ENCODE measurements at places on chromosomes 4 and X. TPM values are rescaled to one million over a fixed set of nuclear protein-coding genes. Genes with fewer than 3 reads are reported as not detected.

GRCh38 chr4:162912482-162912881, 254.2 kb downstream of the NAF1 start:
- no peak overlapping the region for H3K4me3 ChIP-seq
- H3K27ac ChIP-seq = no peak overlapping the region
- H3K4me1 ChIP-seq = no peaks in the 10 kb centered on the region
- H3K36me3 ChIP-seq = no peaks in the 10 kb centered on the region

DNA sequence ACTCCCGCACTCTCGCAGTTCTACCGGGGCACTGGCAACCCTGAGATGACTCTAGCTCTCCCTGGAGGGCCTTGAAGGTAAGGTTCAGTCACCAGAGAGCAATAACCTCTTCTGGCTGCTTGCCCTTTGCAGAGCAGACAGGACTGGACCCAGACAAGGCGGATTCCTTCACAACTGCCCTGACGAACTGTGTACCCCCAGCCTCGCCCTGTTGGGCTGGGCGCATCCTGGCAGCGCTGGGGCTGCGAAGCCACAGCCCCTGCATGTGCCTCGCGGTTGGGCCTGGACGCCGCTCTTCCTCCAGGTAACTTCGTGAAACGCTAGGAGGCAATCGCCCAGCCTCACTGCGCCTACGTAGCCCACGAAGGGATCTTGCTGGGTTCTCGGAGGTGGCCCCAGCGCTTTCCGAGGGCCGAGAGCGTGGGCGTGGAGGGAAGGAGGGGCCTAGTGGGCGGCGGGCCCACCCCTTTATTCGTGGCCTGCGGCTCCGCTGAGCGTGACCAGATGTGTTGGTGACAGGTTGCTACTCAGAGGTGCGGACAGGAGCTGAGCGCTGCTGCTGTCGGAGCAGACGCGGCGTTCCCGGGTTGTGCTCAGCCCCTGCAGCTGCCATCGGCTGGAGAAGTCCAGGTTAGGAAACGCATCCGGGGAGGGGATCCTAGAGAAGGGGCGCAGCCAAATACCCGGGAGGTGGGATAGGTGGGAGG, 1.9 kb upstream of the MAMLD1 start:
- DNase-seq = peak; percentile 13
- H3K36me3 ChIP-seq = no peaks in the 10 kb centered on the region
- no peak overlapping the region for H3K27ac ChIP-seq
- H3K4me1 ChIP-seq = peaks cover 14% of the 10 kb centered on the region
- no peak overlapping the region for H3K4me3 ChIP-seq

- DNase-seq = peak; percentile 21
- H3K4me1 ChIP-seq = peaks cover 12% of the 10 kb centered on the region
- peaks cover 5% of the 10 kb centered on the region for H3K27me3 ChIP-seq
Measured at GRCh38 chr4:74365761-74366160, 816 bp downstream of the EREG start.

DNA sequence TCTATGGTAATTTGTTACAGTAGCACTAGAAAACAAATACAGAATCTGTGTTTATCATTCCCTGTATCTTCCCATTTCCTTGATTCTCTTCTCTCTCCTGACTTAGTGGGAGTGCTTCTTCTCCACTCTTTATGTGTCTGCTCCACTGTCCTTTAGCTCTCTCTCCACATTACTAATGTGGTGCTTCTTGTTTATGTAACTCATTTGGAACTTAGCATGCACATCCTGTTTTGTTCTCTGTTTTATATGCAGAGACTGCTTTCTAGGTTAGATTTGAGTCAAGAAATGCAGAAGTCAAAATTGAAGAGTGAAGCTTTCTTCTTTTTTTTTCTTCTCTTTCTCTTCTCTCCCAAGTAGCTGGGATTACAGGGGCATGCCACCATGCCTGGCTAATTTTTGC, 25.9 kb downstream of the ADH1A start:
- no peaks in the 10 kb centered on the region for H3K27me3 ChIP-seq
- H3K36me3 ChIP-seq = no peaks in the 10 kb centered on the region
- no peaks in the 10 kb centered on the region for H3K4me1 ChIP-seq
- DNase-seq = no peak

DNA sequence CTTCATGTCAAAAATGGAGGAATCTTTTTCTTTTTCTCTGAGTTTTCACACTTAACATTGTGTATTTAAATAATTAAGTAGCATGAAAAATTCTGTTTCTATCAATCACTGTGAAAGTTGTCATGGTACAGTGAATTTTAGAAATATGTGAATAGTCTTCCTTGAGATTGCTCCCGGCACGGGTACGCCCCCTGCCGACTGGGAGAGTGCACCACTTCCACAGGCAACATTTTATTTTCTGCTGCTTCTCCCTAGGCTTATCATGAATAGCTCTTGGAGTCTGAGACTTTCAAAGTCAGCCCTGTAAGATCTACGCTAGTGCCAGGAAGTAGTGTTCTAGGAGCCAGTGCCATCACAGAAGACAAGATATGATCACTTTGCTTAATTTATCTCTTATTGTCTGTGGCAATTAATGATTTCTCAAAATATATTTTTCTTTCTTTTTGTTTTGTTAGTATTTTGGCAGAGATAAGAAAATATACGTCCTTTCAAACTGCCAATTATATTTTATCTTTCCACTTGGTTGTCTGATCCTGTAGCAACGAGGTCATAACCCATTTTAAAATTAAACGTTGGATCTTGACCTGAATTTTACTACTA, 763.8 kb upstream of the AADAT start:
- H3K36me3 ChIP-seq = no peaks in the 10 kb centered on the region
- no peak overlapping the region for H3K27ac ChIP-seq
- H3K27me3 ChIP-seq = no peaks in the 10 kb centered on the region
- H3K4me3 ChIP-seq = no peak overlapping the region
- H3K4me1 ChIP-seq = no peaks in the 10 kb centered on the region

DNA sequence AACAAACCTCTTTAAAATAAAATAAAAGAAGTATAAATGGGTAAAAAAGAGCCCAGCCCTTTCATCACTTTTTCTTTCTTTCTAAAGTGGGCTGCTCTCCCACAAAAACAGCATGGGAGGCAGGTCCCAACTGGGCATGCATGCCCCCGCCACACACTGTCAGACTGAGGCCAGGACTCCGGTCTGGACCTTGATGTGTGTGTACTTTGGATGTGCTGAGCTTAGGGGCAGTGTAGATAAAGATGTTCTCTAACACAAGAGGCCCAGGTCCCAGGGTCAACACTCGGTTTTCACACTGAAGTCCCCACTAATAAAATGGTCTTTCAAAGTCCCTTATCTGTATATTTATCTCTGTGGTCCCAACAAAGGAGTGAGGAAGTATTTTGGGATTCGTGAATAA, 44.4 kb downstream of the ADGRA3 start:
- H3K4me1 ChIP-seq = peaks cover 27% of the 10 kb centered on the region
- no peak for DNase-seq
- H3K36me3 ChIP-seq = no peaks in the 10 kb centered on the region
- H3K4me3 ChIP-seq = no peak overlapping the region
- H3K27ac ChIP-seq = no peak overlapping the region

DNA sequence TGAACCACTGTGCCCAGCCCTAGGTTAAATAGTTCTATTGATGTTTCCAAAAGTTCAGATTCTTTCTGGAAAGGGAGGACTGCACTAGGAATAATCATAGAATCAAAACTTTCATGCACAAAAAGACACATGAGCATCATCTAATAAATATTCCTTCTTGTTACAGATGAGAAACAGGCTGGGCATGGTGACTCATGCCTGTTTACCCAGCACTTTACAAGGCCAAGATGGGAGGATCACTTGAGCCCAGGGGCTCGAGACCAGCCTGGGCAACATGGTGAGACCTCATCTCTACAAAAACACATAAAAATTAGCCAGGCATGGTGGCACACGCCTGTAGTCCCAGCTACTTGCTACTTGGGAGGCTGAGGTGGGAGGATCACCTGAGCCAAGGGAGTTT, 27.7 kb downstream of the LARP7 start:
- no peaks in the 10 kb centered on the region for H3K27me3 ChIP-seq
- no peak overlapping the region for H3K4me3 ChIP-seq
- DNase-seq = no peak
- no peak overlapping the region for H3K27ac ChIP-seq

DNA sequence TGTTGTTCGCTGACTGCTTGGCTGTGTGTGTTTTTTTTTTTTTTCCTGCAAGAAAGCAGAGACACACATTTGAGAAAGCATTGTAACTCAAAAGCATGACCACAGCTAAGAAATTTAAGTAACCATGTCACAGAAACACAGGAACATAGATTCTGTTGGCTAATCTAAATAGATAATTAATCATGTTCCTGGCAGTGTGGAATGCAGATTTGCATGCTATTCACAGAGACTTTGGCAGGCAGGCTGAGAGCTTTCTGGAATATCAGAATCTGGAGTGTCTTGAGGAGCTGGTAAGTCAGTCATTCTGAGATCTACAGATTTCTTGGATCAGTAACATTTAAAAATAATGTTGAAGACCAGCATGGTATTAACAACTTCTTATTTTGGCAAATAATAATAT, 33.2 kb upstream of the SMS start:
- H3K36me3 ChIP-seq = no peaks in the 10 kb centered on the region
- H3K27ac ChIP-seq = no peak overlapping the region
- no peak overlapping the region for H3K4me3 ChIP-seq
- H3K4me1 ChIP-seq = no peaks in the 10 kb centered on the region

DNA sequence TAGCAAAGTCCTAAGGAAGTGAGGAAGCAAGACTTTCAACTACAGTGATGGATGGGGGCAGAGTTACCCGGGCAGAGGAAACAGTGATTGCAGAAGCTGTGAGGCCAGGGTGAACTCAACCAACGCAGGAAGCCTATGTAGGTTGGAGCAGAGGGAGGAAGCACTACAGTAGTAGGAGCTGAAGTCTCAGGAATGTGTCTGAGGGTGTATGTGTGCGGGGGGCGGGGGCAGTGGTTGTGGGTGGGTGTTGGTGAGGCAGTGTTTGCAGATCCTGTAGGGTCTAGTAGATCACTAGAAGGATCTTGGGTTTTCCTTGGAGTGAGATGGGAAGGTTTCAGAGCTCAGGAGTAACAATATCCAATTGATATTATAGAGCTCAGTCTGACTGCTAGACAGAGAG, 9.9 kb upstream of the MID1 start:
- no peak overlapping the region for H3K27ac ChIP-seq
- no peak for DNase-seq
- no peaks in the 10 kb centered on the region for H3K4me1 ChIP-seq
- no peaks in the 10 kb centered on the region for H3K27me3 ChIP-seq
- no peaks in the 10 kb centered on the region for H3K36me3 ChIP-seq

DNA sequence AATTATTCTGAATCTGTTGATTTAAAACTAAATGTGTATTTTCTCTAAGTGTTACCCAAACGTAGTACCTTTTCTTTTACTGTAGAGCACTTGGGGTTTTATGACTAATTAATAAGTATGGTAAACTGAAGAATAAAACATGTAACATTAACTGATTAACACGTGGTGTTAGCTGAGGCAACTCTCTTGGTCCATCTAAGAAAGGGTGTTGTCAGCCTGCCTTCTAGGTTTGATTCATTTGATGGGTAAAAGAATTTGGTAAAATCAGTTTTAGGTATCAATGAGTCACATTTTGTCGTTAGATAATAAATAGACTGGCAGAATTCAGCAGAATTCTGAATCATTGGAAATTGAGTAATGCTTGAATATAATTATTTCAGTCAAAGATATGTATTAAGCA, 99.7 kb downstream of the AFF1 start:
- no peak for DNase-seq
- no peaks in the 10 kb centered on the region for H3K27me3 ChIP-seq
- peaks cover 85% of the 10 kb centered on the region for H3K4me1 ChIP-seq
- no peak overlapping the region for H3K27ac ChIP-seq
- no peaks in the 10 kb centered on the region for H3K36me3 ChIP-seq

DNA sequence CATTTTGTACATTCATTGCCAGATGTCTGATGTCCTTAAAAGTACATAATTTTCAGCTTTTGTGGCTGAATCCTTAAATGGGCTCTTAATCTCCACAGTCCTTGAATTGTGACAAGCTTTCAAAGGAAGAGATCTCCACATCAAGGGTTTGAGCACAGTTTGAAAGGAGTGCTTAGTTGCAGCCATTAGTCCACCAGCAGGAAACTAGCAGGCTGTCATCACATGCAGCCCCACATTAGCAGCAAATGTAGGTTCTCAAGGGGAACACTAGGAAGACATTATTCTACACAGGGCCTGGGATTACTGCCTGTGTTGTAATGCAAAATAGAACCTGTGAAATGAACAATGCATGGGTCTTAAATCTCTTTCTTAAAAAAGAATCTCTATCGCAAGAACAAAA, 173.2 kb downstream of the CBLL2 start:
- H3K4me1 ChIP-seq = no peaks in the 10 kb centered on the region
- H3K27me3 ChIP-seq = no peaks in the 10 kb centered on the region
- H3K36me3 ChIP-seq = no peaks in the 10 kb centered on the region
- H3K27ac ChIP-seq = no peak overlapping the region

GRCh38 chr4:183397741-183398297, 46.6 kb upstream of the CDKN2AIP start:
- no peaks in the 10 kb centered on the region for H3K36me3 ChIP-seq
- peaks cover 9% of the 10 kb centered on the region for H3K4me1 ChIP-seq
- no peak for DNase-seq
- no peaks in the 10 kb centered on the region for H3K27me3 ChIP-seq

DNA sequence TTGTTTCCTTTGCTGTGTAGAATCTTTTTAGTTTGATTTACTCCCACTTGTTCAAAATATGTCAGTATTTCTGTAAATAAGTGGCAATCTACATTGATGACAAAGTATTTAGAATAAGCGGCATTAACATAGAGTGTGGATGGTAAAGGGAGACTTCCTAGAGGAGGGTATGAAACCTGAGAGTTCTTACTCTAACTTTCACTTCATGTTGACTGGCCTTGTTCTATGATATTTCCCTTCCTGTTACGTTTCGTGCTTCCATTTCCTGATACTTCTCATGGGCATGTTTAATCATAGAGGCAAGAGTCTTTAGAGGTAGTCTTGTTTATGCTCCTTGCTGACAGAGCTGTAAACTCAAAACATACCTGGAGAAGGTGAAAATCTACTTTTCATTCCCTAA, 408.9 kb downstream of the GLUD2 start:
- H3K27me3 ChIP-seq = no peaks in the 10 kb centered on the region
- H3K4me1 ChIP-seq = no peaks in the 10 kb centered on the region
- H3K36me3 ChIP-seq = no peaks in the 10 kb centered on the region
- no peak overlapping the region for H3K27ac ChIP-seq
- no peak overlapping the region for H3K4me3 ChIP-seq
- no peak for DNase-seq

GPR119 gene
- total RNA-seq = 1.8 TPM

PABPC5 gene
- total RNA-seq = not detected

GLOD5 gene
- total RNA-seq = not detected

WNK3 gene
- 1.6 TPM for total RNA-seq

MAGEB2 gene
- not detected for total RNA-seq

Measured in body of pancreas (tissue), 4 donors.